ENCODE measurements at places on chromosomes 7 and 10. TPM values are rescaled to one million over a fixed set of nuclear protein-coding genes. Genes with fewer than 3 reads are reported as not detected.

WNT2 gene
- total RNA-seq: not detected

GPR158 gene
- 2.6 TPM for total RNA-seq

- no peak for DNase-seq
Measured at GRCh38 chr7:159023746-159024145, 120.9 kb downstream of the VIPR2 start.

DNA sequence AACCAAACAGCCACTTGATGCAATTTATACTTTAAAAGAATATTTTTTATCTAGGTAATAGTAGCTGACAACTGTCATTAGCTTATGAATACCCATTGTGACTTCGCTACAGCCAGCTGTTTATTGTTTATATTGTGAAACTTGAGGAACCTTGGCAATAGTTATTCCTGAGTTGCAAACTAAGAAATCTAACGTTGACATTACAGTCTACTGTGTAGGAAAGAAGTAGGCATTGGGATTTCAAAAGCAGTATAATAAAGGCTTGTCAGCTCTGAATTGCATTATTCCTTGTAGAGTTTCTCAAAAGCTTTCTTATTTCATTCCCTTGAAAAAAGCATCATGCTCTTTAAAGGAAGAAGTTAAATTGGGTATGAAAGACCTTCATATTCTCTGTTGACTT lies 42.7 kb upstream of the OIT3 start:
- DNase-seq: no peak

SKIDA1 gene
- 1.3 TPM for total RNA-seq

DNA sequence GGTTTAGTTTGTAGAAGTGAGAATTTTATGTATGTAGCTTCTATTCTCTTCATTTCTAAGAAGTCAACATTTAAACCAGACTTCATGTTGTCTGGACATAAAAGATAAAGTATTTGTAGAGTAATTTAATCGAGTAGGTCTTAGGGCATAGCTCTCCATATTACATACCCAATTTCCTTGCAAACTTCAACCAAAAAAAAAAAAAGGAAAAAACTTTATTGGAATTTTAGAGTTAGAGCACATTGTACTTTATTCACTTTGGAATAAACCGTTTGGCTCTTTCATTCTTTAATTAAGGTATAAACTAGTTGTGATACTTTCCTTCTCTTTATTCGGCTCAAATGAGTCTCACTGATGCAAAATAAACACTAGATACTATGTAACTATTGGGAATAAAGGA lies 36.0 kb downstream of the PTER start:
- no peak for DNase-seq

GRCh38 chr10:131431533-131431932 lies 120.0 kb upstream of the TCERG1L start:
- no peak for DNase-seq

- DNase-seq: no peak
Measured at GRCh38 chr10:19928936-19929335, 112.7 kb downstream of the PLXDC2 start.

GRCh38 chr10:86461963-86462804 lies 59.4 kb downstream of the WAPL start:
- no peak for DNase-seq

PPP1R3C gene
- total RNA-seq: 19.4 TPM

GHRHR gene
- total RNA-seq: not detected

GRCh38 chr7:2261611-2262010 lies 19.6 kb downstream of the NUDT1 start:
- no peak for DNase-seq

DNA sequence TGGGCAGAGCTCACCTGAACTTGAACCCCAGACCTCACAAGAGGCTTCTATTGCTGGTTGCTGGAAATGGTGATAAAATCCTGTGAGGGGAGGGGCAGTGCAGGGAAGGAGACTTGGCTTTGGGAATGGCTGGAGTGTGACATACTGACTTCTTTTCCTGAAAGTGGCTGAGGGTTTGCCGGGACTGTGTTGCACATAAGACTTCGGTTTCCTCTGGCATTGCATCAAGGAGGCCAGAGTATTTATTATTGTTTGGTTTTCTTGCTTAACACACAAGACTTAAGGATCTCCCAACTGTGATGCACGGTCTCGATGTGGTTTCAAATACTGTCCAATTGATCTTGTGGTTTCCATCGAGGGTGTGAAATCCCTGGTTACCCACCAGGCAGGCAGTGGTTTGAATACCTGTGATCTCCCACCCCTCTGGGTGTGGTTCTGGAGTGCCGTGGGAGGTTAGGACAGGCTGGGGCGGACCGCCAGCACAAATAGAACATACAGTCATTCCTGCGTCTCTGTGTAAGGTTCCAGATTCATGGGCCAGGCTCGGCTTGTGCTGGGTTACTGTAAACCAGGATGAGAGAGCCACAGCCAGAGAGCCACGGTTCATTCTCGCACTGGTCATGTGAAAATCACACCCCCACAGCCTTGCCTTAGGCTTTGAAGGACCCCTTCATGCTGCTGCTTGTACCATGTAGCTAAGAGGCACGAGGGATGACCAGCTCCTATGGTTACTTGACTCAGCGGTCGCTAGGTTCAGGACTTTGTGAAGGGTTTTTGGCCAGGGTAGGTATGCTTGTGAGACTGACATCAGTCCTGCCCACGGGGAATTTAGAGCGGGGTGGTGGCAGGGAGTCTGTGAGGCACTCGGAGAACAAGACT lies 39.2 kb downstream of the WBP1L start:
- no peak for DNase-seq

UBE2H gene
- total RNA-seq: 100 TPM

DLX6 gene
- total RNA-seq: not detected

DNA sequence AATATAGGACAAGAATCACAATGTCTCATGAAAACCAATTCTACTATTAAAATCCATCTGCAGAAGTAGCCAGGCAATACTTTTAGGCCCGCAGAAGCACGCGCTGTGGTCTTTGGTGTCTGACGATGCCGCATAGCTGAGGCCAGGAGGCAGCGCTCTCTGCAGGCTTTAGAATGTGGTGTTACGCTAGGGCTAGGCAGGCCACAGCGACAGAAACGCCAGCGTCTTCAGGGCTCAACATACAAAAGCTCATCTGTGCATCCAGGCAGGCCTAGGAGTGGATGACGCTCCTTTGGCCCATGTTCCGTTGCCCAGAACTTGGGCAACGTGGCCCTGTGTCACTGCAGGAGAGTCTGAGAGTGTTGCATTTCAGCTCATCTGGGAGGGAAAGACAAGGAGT lies 601.1 kb upstream of the FOXK1 start:
- DNase-seq: no peak

EIF5AL1 gene
- 0.61 TPM for total RNA-seq

- no peak for DNase-seq
Measured at GRCh38 chr10:86066696-86067095, 299.9 kb downstream of the GRID1 start.

GRCh38 chr7:15845868-15846267 lies 159.4 kb upstream of the MEOX2 start:
- no peak for DNase-seq

GRCh38 chr10:79342295-79342761 lies 4.9 kb upstream of the PPIF start:
- no peak for DNase-seq

- DNase-seq: no peak
Measured at GRCh38 chr10:11345224-11346054, 266.0 kb downstream of the USP6NL start.

DNA sequence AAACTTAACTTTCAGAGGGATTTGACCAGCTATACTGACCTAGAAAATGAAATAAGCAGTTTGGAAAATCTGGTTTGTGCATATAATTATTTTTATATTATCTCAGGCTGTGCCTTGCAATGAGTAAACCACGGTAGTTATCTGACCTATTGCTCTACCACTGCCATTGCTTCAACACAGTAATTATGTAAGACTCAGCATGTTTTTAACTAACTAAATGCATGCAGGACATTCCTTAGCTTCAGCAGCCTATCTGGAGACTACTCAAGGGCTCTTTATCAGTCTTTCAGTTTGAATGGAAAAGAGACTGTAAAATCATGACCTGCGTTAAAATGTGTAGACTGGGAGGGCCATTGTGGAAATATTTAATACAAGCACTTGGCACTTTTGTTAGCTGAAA lies 22.5 kb downstream of the CHN2 start:
- DNase-seq: no peak

DNA sequence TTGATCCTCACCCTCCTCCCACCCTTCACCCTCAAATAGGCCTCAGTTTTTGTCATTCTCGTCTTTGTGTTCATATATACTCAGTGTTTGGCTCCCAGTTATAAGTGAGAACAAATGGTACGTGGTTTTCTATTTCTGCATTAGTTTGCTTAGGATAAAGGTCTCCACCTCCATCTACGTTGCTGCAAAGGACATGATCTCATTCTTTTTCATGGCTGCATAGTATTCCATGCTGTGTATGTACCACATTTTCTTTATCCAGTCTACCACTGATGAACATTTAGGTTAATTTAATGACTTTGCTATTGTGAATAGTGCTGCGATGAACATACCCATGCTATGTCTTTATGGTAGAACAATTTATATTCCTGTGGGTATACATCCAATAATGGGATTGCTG lies 91.2 kb downstream of the PLPP4 start:
- no peak for DNase-seq

SCART1 gene
- 3.8 TPM for total RNA-seq

GRCh38 chr10:87659571-87660483 lies at the start of gene PAPSS2:
TSS of gene PAPSS2 (plus strand) at chr10:87659878. CDS start at chr10:87659982, 104 bp downstream.
- peak; percentile 69 for DNase-seq

MYH16 gene
- total RNA-seq: not detected

GRCh38 chr10:119871881-119872609 lies 598 bp downstream of the MCMBP start:
- DNase-seq: peak; percentile 47
